ENCODE measurements at places on chromosomes 16 and 17.

DNA sequence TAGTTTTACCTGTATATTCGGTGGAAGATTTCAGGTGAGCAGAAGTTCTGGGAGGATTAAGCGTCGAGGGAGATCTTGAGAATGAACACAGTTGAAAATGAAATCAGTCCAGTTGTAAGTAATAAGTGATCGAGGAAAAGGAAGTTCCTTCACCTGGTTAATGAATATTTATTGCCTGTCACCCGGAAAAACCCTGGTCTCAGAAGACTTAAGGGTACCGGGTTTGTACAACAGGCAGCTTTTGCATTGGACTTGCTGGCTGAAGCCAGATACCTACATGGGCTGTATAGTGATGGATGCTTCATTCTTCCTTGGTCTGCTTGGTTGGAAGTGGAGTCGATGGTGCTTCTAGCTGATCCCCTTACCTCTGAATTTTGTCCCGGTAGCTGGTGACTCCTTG lies 72.7 kb downstream of the PRKCA start:
- DNase-seq, result no peak

DNA sequence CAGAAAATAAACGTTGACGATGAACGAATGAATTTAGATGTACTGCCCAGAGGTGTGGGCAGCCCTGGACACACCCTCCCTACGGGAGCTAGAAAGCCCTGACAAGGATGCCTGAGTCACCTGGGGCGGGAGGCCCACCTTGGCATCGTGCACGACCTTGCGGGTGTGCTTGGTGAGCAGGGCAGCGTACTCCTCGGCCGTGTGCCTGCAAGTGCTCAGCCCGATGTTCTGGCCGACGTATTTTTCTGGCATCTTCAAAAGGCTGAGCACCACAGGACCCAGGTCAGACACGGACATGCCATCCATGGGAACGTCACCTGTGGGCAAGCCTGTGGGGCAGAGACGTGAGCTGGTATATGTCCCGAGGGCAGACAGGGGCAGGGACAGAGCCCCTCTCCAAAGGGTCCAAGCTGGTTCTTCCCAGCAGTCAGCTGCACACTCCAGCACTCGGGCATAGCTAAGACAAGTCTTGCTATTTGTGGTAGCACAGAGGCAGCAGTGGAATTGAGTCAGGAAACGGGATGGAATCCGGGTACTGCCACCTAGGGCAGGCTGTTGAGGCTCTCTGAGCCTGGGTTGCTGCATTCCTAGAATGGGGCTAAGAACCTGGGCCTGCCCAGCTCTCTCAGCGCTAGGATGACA lies 10.8 kb downstream of the NMRAL1 start:
- DNase-seq, result no peak

DNA sequence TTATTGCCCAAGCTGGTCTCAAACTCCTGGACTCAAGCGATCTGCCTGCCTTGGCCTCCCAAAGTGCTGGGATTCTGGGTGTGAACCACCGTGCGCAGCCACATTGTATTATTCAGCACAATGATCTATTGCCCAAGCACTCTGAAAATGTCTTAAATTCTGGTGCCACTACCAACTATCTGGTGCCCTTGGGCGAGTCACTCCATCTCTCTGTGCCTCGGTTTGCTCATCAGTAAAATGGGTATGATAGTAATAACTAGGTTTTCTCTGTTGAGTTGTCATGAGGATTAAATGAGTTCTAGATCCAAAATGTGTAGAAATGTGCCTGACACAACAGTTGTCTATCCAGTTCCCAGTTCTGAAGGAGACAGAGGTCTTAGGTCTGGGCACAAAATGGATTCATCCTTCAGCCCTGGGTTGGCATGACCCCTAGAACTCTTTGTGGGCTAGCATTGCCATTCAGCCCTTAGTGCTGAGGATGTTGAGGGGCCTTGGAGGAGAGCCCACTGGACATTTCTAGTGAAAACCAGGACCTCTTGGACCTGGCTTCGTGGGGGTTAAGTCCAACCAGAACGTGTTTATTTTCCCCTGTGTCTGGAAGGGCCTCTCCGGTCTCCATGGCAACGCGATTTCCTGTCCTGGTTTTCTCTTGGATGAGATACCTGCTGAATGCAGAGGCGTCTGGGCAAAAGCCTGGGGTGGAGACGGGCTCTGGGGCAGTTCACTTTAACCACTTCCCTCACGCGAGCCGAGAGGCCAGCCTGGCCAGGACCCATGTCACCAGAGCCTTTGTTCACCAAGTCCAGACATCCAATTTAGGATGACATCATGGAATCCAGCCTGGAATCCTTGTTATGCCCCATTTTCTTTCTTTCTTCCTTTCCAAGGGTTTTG lies 43.7 kb upstream of the TNRC6A start:
- DNase-seq, result no peak

GRCh38 chr16:67336648-67337047 lies 10.0 kb downstream of the LRRC36 start:
- DNase-seq, result no peak

- no peak for DNase-seq
These were observed 68.6 kb downstream of the SMPD3 start for GRCh38 chr16:68379472-68380347.

DNA sequence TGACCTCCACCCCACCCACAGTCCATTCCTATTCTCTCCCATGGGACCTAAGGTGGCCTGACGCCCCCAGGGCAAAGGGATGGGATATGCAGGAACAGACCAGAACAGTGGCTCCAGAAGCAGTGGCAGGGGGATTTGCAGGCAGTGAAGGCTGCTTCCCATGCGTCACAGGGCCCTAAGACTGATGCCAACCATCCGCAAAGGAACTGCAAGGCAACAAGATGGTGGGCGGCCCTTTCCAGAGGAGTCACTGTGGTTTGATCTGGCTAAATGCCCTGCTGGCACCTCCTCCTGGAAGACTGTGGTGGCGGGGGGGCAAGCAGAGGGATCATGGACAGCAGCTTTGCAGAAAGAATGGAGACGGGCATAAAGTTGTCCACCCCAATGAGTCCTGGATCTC lies 4.4 kb upstream of the SLC39A11 start:
- DNase-seq, result no peak

DNA sequence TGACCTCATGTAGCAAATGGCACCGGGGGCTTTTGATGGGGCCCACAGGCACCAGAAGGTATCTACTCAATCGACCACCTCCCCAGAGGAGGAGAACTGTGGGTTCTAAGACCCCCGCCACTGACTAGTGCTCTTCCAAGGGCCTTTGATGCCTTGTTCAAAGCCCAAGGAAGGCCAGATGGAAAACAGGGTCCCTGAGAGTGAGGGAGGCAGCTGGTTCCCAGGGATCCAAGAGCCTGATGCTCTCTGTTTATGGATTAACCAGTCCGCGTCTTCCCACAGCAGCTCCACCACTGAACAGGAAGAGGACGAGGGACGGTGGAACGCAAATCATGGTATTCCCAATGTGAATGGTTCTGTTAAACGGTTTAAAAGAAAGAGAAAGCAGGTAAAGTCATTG lies 7.6 kb downstream of the PHB1 start:
- no peak for DNase-seq

DNA sequence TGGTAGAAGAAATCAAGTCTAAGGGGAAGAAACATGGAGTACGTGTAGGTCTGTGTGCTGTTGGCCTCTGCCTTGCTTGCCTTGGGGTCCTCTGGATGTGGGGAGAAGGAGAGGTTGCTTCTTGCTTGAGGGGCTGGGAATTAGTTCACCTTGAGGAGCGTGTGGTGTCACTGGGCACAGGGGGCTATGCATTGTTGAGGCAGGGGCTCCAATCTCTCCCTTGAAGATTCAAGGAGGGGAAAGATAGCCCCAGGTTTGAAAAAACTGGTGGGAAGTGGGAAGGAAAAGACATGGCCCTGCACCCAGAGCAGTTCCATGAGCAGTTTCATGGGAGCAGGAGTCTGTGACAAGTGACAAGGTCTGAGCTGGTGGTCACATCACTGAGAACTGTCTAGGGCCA lies 103.4 kb downstream of the CYLD start:
- no peak for DNase-seq

GRCh38 chr16:81588326-81589081 lies 143.9 kb downstream of the CMIP start:
- no peak for DNase-seq

DNA sequence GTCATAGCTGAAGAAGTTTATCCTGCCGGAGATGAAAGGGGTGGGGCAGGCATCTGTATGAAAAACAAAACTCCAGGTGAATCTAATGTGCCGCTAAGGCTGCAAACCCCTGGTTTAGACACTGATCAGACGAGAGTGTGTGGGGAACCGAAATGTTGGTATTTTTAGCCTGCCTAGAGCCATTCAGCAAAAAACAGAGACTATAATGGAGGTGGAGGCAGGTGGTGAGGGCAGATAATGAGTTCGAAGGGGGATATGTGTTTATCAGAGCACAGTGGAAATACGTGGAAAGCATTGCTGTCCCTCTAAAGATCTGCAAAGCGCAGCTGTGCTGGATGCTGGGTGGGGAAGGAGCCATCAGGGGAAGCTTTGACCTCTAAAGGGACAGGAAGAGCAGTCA lies 127.5 kb upstream of the WSCD1 start:
- no peak for DNase-seq

- no peak for DNase-seq
These were observed 4.1 kb downstream of the SP6 start for GRCh38 chr17:47846716-47847340.

- no peak for DNase-seq
These were observed 528 bp downstream of the ITFG1 start for GRCh38 chr16:47460359-47460710.

DNA sequence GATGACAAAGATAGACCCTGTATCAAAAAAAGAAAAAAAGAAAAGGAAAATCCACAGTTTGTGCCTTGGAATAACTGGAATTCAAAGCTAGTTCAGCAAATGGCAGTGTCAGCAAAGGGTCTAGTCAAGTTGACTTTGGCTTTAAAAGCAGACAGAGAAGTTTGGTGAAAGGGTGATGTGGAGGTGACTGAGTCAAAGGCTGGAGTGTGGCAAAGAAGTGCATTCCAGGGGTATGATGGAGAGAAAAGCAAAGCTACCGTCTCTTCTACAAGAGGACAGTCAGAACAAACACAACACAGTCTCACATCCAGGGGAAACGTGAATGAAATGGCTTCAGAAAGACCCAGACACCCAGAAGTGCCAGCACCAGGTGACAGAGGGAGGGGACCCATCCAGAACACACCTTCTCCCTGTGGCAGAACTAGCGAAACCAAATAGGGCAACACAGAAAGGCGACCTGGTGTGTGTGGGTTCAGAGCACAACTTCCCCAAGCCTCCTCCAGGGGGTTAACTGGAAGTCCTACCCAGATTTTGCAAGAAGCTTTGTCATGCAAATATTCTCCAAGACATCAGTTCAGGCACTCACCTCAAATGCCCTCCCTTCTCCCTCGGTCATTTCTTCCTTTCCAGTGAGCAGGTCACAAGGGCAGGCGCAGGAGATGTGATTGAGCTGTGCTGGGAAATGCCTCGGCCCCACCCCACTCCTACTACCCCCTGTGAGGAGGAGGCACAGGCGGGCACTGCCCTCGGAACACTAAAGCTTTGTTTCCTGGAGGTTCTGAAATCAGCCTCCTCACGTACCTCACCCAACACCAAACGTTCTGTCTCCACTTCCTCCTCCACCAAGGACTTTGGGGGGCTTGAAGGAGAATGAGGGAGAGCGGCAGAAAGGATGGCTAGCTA lies 481.9 kb downstream of the SOX9 start:
- DNase-seq, result no peak

DNA sequence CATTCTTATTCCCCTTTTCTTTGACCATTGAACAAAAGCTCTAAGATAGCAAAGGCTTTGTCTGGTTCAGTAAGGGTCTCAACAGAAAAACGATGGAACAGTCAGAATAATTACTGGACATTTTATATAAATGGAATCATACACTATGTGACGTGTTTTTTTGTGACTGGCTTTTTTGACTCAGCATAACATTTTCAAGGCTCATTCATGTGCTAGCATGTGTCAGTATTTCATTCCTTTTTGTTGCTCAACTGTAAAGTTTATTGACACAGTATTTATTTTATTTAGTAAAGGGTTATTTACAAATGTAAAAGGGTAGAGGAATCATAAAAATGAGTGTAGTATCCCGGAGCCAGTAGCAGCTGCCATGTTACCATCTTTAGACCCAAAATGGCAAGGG lies 226.2 kb downstream of the CDRT15L2 start:
- DNase-seq, result no peak

- DNase-seq, result peak; percentile 34
These were observed 2.5 kb downstream of the TTLL6 start for GRCh38 chr17:48814504-48814903.

- DNase-seq, result no peak
These were observed 19.4 kb downstream of the CLUH start for GRCh38 chr17:2691965-2692780.

DNA sequence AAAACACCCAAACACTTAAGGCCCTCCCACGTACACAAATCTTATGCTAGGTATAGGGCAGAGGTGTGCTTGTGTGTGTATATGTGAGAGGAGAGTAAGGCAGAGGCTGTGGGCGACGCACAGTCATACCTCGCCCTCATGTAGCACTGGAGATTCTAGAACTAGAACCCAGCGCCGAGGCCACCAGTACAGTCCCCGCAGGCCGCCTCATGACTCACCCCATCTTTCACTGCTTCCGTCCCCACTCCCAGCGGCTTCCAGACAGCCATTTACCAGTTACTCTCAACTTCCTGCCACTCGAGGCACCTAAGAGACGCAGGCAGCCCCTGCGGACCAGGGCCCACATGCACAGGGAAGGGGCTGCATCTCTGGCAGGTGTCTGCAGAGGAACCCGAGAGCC lies 23.2 kb upstream of the CYTH1 start:
- DNase-seq, result peak; percentile 46

- DNase-seq, result no peak
These were observed 26.5 kb downstream of the GJD3 start for GRCh38 chr17:40338058-40338457.

- no peak for DNase-seq
These were observed 35.1 kb downstream of the DDX19A start for GRCh38 chr16:70381604-70382342.

DNA sequence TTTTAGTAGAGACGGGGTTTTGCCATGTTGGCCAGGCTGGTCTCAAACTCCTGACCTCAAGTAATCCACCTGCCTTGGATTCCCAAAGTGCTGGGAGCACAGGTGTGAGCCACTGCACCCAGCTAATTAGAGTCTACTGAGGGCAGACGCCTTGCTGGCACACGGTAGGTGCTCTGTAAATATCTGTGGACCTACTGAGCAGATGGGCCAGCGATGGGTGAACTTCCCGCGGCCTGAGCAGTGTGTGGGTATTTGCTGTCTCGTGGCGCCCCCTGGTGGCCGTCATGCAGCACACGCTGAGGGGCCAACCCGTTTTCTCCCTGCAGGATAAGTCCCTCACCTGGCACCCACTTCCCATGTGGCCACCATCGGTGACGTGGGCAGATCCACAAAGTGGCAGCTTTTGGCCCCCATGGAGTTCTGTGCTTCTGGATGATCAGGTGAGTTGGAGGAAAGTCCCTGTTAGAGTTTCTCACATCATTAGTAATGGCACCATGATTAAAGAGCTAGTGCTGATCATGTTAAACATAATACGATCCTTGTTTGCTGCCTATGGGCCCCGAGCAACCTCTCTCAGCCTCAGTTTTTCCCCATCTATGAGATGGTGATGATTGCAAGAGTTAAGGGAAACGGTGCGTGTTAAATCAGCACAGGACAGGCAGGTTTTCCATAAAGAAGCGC lies 40.7 kb downstream of the ZDHHC7 start:
- peak; percentile 48 for DNase-seq
